ENCODE measurements at places on chromosomes 5 and 9.

DNA sequence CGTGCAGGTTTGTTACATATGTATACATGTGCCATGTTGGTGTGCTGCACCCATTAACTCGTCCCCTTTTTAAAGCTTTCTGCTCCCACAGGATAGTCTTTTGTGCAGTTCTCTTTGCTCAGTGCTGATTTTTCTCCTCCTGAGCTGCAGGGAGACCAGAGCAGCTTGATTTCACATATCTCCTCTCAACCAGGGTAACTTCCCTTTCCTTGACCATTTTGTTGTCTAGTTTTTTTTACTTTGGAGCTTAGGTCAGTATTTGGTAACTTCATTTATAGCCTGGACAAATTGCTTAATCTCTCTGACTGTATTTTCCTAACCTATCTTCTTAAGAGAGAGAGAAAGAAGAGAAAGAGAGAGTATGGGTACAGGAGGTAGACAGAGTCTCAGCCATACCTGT lies 137.1 kb upstream of the ZNF366 start:
- DNase-seq: no peak

GRCh38 chr9:37920471-37921167 lies 16.7 kb upstream of the SLC25A51 start:
- DNase-seq: no peak

- DNase-seq: no peak
Measured at GRCh38 chr5:65978251-65978650, 51.9 kb downstream of the ERBIN start.

- no peak for DNase-seq
Measured at GRCh38 chr5:108753877-108754276, 6.2 kb downstream of the FER start.

DNA sequence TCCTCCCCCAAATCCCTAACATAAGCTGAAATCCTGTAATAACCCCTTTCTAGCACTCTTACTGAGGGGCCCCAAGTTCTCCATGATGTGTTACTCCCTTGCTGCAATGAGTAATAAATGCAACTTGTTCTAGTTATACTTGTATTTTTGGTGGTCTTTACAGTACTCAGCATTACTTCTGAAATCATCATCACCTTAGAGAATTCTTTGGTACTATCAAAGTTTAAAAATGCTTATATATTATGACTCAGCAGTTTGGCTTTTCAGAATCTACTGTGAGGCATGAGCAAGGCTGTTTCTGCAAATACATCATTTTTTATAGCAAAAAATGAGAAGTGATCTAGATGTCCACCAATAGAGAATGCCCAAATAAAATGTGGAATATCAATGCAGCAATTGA lies 20.7 kb upstream of the ROPN1L start:
- DNase-seq: no peak

GRCh38 chr9:133773889-133774655 lies 35.9 kb upstream of the SARDH start:
- DNase-seq: no peak

- no peak for DNase-seq
Measured at GRCh38 chr5:143215690-143216089, 187.8 kb downstream of the NR3C1 start.

DNA sequence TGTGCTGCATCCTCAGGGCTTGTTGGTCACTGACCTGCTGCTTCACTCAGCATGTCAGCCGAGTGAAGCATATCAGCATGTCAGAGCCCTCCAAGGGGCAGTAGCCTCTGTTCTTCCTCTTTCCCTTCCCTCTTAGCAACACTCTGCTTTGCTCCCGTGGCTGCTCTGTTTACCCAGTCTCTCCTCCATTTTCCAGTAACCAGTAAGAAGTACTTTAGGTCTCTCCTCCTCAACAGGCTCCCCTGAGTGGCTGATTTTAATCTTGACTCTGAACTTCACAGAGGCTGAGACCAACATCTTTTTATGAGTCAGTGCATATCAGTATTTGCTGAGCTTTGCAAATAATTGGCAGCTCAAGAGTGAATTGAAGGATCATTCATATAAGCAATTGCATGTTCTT lies 18.6 kb upstream of the ADRB2 start:
- DNase-seq: no peak

DNA sequence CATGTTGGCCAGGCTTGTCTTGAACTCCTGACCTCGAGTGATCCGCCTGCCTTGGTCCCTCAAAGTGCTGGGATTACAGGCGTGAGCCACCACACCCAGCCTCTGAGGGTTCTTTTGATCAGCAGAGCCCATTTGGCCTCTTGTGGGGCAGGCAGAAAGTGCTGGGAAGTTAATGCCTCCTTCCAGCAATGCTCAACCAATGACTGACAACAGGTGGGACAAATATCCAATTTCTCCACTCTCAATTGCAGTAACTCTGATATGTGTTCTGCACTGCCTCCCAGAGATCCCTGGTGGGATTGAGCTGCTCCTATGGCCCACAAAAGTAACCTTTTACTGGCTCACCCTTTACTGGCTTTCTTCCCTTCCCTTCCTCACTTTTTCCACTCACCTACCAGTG lies 79.9 kb upstream of the APC start:
- DNase-seq: no peak

GRCh38 chr9:98997604-98998003 lies 53.9 kb downstream of the COL15A1 start:
- no peak for DNase-seq

GRCh38 chr5:16461782-16462181 lies 3.8 kb downstream of the ZNF622 start:
- no peak for DNase-seq

- no peak for DNase-seq
Measured at GRCh38 chr5:36492984-36493654, 113.3 kb upstream of the SLC1A3 start.

DNA sequence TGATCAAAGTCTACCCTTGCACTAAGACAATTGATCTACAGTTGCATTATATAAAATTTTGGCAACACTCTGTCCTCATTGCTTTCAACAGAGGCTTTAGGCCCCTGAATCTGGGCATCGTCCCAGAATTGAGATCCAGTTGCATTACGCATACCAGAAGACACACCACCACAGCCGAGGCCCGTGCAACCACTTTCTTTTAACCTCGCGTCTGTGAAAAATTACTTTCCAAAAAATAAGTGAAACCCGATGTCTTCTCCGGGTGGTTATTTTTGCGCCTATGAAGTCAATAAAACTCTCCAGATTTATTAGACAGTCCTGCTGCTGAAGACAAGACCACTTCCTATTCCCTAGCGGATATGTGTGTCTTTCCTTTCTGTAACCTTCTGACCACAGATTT lies 52.1 kb upstream of the NFIB start:
- DNase-seq: no peak

DNA sequence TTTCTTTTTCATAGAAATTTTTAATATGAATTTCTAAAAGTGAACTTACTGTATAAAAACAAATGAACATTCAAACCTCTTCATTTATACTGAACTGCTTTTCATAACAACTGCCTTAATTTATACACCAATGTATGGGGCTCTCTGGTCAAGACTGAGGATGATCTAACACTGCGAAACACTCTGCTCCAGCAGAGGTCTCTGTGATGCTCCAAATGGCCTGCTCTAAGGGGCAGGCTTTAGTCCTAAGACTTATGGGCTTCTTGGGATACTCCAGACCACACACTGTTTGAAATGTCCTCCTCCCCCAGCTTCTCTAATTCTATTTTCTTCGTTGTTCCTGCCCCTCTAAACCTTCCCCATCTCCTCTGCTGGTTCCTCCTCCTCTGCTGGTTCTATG lies 58.5 kb downstream of the LIFR start:
- DNase-seq: no peak

DNA sequence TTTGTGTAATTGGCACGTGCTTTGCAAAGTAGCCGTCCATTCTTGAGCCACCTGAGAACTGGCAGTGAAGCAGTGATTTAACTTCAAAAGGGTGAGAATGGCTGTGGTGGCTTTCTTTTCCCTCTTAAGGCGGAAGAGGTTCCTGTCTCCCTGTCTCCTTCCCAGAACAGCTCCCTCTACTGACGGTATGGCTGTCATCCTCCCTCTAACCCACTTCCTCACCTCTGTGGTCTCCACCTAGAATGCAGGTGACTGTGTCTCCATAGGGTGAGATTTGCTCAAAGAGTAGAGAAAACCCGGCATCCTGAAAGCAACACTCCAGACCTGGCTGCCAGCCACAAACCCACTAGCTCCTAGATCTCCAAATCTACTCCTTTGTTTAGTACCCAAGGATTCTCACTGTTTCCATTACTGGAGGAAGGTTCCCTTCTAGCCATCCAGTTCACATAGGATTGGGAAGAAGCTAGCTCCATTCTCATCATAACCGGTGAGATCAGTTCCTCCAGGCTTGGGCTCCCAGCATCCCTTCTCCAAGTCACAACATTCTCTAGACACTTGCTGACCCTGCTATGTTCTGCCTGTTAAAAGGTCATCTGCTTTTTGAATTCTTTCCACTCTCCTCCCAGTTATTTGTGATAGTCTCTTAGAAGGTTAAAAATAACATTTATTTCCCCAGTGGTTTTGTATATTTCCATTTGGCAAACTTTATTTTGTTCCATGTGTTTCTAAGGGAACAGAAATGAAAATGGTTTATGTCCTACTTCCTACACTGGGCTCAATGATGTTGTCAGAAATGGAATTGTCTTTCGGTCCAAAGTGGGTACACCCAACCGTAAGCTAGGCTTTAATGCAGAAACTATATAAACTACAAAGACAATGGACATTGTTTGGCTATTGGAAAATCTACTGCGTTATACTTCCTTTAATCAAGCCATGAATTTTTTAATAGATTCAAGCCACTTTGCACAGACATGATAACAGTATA lies 269.4 kb downstream of the CWC27 start:
- no peak for DNase-seq

DNA sequence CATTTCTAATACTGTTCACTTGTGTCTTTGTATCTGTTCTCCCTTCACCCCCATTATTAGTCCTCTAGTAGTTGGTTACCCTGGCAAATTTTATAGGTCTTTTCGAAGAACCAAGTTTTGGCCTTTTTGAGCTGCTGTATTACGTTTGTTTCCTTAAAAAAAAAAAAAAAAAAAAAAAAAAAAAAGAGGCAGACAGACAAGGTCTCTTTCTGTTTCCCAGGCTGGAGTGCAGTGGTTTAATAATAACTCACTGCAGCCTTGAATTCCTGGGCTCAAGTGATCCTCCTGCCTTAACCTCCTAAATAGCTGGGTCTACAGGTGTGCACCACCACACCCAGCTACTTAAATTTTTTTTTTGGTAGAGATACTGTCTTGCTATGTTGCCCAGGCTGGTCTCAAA lies 20.9 kb downstream of the DDX4 start:
- no peak for DNase-seq

DNA sequence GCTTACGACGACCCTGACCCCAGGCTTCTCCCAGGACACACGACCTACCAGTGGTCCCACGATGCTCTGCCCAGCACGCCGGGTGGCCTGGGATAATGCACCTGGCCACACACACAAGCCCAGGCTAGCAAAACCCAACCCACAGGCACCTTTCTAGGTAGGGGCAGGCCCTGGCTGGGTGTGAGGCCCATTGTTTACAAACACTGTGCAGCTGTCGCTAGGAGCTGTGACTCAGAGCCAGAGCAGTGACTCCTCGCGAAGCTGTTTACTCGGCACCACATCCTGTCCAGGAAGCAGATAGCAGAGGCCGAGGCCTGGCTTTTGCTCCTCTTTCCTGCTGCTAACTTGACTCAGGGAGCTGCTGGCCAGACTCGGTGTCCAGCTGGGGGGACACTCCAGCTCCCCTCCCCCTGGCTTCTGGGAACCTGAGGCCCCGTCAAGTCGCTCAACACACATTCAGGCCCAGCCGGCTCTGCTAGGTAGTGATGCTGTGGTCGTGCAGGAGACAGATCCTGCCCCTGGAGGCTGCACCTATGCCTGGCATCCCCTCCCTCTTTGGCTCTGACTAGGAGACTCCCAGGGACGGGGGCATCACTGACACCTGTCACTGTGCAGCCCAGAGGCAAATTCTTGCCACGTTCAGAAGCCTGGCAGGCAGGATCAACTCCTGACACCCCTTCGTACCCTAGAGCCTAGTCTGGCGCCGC lies 12.8 kb upstream of the RALGDS start:
- DNase-seq: peak; percentile 88

DNA sequence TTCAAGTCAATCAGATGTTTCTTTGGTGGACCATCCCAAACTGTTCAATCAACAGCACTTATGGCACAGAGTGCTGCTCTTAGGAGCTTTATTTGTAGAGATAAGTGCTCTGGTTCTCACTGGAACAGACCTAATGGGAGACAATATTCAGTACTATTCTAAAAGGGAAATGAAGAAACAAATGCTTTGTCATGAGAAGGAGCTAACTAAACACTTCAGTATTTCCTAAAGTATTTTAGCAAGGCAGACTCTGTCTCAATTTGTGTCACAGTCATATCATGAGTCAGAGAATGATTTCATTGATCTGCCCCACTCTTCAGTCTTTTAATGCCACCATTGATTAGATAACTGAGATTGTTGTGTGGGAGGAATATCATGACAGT lies 175.3 kb downstream of the SLF1 start:
- DNase-seq: no peak

All from activated CD8-positive, alpha-beta memory T cell treated with anti-CD3 and anti-CD28 coated beads, Interleukin-2, amount 50 U/mL, for 48 hours (primary cell).